ENCODE measurements at places on chromosomes 5 and 9.

GRCh38 chr5:168658394-168658793, 79.2 kb upstream of the PANK3 start:
- no peak for DNase-seq

DNA sequence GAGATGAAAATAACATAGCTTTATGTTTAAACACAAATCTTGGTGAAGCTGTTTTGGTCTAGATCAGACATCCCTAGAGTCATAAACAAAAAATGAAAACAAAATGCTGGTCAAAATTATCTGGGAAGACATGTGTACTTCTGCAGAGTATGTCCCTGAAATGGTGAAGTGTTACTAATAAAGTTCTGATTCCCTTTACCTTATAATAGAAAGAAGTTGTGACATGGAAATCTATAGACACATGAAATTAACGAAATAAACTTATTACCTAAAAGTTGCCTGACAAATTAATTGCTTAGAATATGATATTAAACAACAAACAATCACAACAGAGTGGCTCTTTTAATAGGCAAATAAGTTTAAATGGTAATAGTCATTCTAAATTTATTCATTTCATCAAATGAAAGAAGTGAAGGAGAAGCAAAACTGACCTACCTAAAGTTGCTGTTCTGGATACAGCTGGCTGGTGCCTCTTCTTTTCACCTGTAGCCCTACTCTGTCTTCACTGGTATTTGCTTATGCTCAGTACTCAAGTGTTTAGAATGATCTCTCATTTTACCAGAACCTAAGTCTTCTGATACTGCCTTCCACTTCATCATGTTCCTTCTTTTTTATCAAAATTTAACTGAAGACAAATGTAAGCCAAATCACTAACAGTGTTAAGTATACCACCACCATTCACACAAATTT, 38.8 kb downstream of the FNIP1 start:
- no peak for DNase-seq

DNA sequence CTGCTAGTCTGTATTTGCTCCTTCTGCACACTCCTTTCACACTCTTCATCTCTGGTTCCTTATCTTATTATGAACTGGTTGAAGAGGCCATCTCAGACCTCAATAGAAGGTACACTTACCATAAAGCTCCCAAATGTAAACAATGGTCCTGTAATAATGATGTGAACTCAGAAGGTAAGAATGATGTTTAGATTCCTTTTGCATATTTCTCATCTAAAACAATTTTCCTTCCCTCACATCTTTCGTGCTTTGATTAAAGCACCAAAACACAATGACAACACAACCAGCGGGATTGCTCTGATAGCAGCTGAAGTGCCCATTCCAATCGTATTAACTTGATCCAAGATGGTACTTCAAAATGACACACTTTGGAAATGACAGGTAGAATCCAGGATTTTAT, 34.3 kb downstream of the NFIB start:
- no peak for DNase-seq

DNA sequence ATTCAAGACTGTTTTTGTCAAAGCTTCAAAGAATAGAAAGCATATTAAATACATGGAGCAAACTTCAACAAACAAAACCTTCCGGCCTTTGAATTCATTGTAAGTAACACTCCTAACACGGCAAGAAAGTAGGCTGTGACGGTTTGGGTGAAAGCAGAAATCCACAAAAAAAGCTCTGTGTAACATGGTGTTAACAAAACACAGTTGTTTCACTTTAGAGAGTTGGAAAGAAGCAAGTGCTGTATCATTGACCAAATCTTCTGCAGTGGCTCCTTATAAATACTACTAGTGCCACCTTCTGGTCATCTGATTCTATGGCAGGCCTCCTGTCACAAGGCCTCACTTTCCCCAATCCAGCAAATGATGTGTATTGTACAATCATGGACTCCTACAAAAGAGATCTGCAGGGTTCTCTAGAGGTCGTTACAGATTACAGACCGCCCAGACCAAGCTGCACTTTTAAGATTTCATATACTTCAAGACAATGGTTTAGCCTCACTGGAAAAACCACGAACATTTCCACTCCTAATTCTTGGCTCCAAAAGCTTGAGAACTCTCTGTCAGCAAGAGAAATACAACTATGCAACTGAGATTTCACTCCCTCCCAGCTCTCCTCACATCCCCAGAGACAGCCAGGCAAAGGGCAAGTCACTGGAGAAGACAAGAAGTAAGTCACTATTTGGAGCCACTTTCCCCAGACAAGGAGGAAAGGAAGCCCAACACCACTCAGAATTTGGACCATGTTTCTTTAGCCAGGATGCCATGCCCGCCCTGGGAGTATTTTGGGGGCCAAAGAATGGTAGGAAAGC, 196.2 kb downstream of the DTWD2 start:
- DNase-seq: no peak

GRCh38 chr5:104914536-104915070, 1352.0 kb upstream of the NUDT12 start:
- no peak for DNase-seq
